ENCODE measurements at places on chromosomes 16 and 17.

GRCh38 chr17:49292901-49293300, 62.3 kb upstream of the PHOSPHO1 start:
- no peak overlapping the region for H3K4me3 ChIP-seq
- H3K4me1 ChIP-seq = peaks cover 5% of the 10 kb centered on the region
- no peak for DNase-seq
- H3K27ac ChIP-seq = no peak overlapping the region

- no peak overlapping the region for H3K4me3 ChIP-seq
- no peak overlapping the region for H3K27ac ChIP-seq
- H3K4me1 ChIP-seq = no peaks in the 10 kb centered on the region
- H3K36me3 ChIP-seq = peaks cover 34% of the 10 kb centered on the region
- H3K27me3 ChIP-seq = no peaks in the 10 kb centered on the region
Measured at GRCh38 chr17:82249896-82250581, 21.2 kb downstream of the SLC16A3 start.

DNA sequence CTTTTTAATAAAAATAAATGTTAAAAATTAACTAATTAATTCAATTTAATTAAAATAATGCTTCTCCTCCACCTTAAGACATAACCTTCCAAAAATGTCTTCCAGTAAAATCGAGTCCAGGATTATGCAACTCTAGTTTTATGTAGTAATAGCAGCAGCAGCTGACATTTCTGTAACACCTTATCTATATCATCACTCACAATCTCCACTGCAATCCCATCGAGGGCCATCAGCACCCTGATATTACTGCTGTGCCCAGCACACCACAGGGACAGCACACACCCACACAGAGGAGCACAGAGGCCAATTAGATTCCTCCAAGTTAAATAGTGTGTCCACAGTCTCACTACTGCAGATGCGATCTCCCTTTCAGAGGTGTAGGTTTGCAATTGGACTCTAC, 2.9 kb downstream of the RPH3AL start:
- H3K4me3 ChIP-seq = no peak overlapping the region
- peaks cover 50% of the 10 kb centered on the region for H3K4me1 ChIP-seq
- H3K27ac ChIP-seq = peak overlapping the region; percentile 35
- H3K27me3 ChIP-seq = no peaks in the 10 kb centered on the region
- no peak for DNase-seq
- no peaks in the 10 kb centered on the region for H3K36me3 ChIP-seq

GRCh38 chr16:1538804-1539520, 5.5 kb downstream of the TMEM204 start:
- no peak overlapping the region for H3K27ac ChIP-seq
- H3K4me1 ChIP-seq = peaks cover 22% of the 10 kb centered on the region
- H3K36me3 ChIP-seq = peaks cover 5% of the 10 kb centered on the region

- no peak overlapping the region for H3K4me3 ChIP-seq
- DNase-seq = no peak
- H3K27me3 ChIP-seq = peaks cover 61% of the 10 kb centered on the region
- no peaks in the 10 kb centered on the region for H3K36me3 ChIP-seq
- no peaks in the 10 kb centered on the region for H3K4me1 ChIP-seq
Measured at GRCh38 chr17:34276826-34277225, 6.8 kb downstream of the CCL7 start.

- no peak overlapping the region for H3K27ac ChIP-seq
- H3K4me1 ChIP-seq = peaks cover 27% of the 10 kb centered on the region
- DNase-seq = no peak
- H3K27me3 ChIP-seq = no peaks in the 10 kb centered on the region
Measured at GRCh38 chr17:50800196-50800700, 32.9 kb upstream of the ANKRD40CL start.
